ENCODE measurements at places on chromosomes 1 and 21. TPM values are rescaled to one million over a fixed set of nuclear protein-coding genes. Genes with fewer than 3 reads are reported as not detected.

GRCh38 chr1:8985915-8986813 is 40.1 kb downstream of the SLC2A7 start:
- DNase-seq: no peak

DNA sequence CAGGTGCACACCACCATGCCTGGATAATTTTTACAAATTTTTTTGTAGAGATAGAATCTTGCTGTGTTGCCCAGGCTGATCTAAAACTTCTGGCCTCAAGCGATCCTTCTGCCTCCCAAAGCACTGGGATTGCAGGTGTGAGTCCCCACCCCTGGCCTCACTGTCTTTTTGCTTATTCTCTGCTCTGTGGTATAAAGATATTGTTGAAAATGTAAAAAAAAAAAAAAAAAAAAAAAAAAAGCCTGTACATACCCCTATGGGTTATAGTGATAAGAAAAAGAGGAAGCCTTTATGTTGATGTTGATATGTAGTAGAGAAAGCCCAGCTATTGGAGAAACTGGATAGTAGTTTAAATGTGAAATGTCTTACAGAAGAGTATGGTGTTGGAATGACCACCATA is 125.8 kb downstream of the XPR1 start:
- DNase-seq: no peak

The CD2 gene
- total RNA-seq: 287 TPM

DNA sequence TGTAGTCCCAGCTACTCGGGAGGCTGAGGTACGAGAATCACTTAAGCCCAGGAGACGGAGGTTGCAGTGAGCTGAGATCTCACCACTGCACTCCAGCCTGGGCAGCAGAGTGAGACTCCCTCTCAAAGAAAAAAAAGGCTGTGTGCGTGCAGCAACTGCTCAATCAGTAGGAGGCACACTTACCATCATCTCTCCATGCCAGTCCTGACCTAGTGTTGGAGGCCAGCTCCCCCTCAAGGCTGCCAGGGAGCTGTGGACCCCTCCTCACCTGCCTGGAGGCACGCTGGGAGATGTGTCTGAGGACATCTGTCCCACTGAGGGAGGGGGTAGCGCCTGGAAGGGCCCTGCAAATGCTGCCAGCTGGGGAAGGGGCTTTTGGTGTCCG is 11.9 kb downstream of the RPS6KA1 start:
- DNase-seq: peak; percentile 30

The TGFB2 gene
- 0.09 TPM for total RNA-seq

The GPR3 gene
- total RNA-seq: 1.3 TPM

The SPRR2D gene
- total RNA-seq: not detected

Data from activated CD4-positive, alpha-beta T cell treated with anti-CD3 and anti-CD28 coated beads for 36 hours (primary cell).